ENCODE measurements at places on chromosomes 4 and X. TPM values are rescaled to one million over a fixed set of nuclear protein-coding genes. Genes with fewer than 3 reads are reported as not detected.

DNA sequence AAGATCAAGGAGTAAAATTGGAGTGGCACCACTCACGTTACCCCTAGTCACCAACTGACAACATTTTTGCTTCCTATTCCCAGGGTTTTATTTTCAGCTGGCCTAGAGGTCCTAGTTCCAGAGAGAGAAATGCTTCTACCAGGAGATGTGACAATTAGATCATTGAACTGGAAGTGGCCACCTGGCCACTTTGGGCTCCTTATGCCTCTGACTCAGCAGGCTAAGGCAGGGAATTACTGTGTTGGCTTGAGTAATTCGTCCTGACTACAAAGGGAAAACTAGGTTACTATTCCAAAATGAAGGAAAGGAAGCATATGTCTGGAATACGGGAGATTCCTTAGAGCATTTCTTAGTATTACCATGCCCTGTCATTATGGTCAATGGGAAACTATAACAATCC, 831.6 kb upstream of the NDST4 start:
- DNase-seq, result no peak

GRCh38 chr4:3344596-3344995, 51.8 kb downstream of the RGS12 start:
- DNase-seq, result no peak

The WAS gene
- polyA plus RNA-seq, result 3.2 TPM

- DNase-seq, result no peak
These were observed 215.9 kb upstream of the MBNL3 start for GRCh38 chrX:132704769-132705168.

Data from left renal pelvis (tissue), 4 donors.